ENCODE measurements at places on chromosomes 4 and X.

DNA sequence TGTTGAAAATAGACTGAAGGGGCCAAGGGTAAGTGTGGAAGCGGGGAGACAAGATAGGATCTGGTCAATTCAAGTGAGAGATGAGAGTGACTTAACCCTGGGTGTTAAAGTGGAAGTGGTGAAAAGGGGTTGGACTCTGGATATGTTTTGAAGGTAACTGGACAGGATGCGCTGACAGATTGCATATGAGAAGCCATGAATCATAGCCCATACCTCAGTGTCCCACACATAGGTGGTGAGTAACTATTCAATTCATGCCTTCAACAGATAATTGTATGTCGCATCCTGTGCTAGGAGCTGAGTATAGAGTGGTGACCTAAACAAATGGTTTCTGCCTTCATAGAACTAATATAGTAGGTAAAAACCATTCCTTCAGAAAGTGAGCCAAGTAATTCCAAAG is 76.7 kb downstream of the KLHL34 start:
- no peak for DNase-seq

- no peak for DNase-seq
These were observed 261.8 kb downstream of the DHX15 start for GRCh38 chr4:24322511-24322910.

DNA sequence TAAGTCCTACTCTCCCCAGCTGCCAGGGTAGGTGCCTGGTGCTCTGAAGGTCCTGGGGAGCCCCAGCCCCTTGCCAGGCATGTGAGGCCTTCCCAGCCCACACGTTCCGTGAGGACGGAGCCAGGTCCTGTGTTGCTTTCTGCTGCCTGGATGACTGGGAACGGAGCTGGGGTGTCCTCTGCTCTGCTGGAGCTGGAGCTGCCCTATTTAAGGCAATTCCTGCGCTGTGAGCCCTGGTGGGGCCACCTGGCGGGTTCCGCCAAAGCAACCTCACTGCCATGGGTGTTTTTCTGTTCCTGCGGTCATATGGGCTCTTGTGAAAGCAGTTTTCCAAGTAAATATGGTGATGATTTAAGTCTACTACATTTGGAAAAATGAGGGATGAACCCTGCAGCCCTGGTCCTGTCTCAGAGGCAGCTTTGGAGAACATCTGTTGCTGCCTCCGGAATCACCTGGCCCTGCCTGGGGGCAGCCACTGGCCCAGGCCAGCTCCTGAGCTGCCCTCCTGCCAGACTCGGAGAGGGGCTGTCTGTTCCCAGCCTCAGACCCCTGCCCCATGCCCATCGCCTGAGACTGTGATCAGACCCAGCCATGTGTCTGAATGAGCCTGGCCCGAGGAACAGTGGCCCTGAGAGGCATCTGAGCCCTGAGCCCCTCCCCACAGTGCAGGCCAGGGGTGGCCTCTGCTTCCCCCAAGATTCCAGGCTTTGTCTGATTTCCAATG is 33.2 kb downstream of the FGFRL1 start:
- DNase-seq: no peak

DNA sequence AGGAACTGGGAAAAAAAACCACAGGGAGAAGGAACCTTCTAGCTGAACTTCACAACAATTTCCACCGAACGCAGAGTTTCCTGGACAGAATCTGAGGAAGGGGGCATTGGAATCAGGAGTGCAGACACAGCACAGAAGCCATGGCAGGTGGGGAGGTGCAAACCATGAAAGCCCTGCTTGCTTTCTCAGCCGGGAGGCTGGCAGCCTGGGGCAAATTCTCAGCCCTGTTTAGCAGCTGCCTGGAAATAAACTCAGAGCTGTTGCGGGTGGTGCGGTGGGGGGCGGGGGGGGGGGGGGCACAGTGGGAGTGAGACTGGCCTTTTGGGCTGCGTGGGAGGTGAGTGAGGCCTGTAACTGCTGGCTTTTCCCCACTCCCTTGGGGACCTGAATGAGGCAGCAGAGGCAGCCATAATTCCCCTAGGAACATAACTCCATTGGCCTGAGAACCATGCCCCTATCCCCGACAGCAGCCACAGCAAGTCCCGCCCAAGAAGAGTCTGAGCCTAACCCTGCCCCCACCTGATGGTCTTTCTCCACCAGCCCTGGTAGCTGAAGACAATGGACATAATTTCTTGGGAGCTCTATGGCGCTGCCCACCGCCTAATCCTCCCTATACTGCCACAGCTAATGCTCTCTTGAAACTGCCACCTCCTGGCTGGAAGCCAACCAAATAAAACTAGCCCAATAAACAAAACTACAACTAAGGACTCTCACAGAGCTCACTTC is 176.3 kb downstream of the FAM13A start:
- peak; percentile 5 for DNase-seq

DNA sequence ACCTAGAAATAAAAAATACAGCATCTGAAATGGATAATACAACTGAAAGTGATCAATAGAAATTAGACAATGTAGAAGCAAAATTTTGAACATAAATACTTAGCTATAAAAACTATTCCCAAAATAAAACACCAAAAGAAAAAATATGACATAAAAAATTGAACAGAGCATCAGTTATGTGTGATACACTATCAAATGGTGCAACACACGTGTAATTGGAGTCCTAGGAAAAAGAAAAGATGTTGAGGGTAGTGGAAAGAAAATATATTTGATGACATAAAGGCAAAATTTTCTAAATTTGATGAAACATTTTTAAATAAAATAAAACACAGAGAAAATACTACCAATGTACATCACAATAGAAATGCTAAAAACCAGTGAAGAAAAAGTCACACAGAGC is 63.1 kb downstream of the NPY2R start:
- DNase-seq: no peak

DNA sequence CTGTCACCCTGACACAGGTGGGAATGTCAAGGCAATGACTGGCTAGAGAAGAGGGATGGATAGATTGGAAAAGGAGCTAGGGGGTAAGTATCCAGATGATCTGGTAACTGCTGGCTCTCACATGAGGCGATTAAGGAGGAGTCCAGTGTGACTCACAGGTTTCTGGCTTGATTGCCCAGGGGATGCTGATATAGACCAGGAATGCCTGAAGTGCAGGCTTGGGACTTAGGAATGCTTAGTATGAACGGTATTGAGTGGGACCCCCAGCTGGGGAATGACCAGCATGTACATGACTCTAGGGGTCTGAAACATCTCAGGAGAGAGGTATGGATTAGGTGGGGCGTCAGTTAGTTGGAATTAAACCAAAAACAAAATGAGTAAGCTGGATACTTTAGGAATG is 65.8 kb upstream of the PRPS1 start:
- DNase-seq: no peak

GRCh38 chrX:20471483-20471882 is 204.8 kb upstream of the RPS6KA3 start:
- DNase-seq: no peak
